ENCODE measurements at places on chromosomes 13 and 19.

DNA sequence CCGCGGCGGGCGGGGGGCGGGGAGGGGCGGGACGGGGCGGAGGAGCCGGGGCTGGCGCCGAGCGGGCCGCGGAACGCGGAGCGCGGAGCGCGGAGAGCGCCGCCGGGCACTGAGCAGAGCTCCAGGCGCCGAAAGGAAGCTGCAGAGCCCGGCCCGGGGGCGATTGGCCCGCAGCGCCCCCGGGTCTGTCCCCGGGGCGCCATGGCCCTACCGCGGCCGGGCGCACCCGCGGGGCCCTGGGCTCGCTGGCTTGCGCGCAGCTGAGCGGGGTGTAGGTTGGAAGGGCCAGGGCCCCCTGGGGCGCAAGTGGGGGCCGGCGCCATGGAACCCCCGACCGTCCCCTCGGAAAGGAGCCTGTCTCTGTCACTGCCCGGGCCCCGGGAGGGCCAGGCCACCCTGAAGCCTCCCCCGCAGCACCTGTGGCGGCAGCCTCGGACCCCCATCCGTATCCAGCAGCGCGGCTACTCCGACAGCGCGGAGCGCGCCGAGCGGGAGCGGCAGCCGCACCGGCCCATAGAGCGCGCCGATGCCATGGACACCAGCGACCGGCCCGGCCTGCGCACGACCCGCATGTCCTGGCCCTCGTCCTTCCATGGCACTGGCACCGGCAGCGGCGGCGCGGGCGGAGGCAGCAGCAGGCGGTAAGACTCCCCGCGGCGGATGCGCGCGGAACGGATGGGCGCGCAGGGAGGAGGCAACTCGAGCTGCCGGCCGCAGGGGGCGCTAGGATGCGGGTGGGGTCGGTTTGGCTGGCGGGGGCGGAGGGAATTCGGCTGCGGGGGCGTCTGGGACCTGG is at the start of gene PDE4A:
TSS of gene PDE4A (plus strand) at position 95 of the 796 bp plus-strand sequence. CDS start at position 322, 227 bp downstream.
- DNase-seq, result peak; percentile 59

- DNase-seq, result no peak
Observed at GRCh38 chr13:106680796-106681472, 113.0 kb upstream of the ARGLU1 start.

GRCh38 chr19:5313307-5313706 is 27.3 kb downstream of the PTPRS start:
- DNase-seq, result no peak

- no peak for DNase-seq
Observed at GRCh38 chr13:98175043-98175442, 2.0 kb downstream of the RNF113B start.

GRCh38 chr13:29538652-29539040 is 56.8 kb downstream of the SLC7A1 start:
- DNase-seq, result no peak

DNA sequence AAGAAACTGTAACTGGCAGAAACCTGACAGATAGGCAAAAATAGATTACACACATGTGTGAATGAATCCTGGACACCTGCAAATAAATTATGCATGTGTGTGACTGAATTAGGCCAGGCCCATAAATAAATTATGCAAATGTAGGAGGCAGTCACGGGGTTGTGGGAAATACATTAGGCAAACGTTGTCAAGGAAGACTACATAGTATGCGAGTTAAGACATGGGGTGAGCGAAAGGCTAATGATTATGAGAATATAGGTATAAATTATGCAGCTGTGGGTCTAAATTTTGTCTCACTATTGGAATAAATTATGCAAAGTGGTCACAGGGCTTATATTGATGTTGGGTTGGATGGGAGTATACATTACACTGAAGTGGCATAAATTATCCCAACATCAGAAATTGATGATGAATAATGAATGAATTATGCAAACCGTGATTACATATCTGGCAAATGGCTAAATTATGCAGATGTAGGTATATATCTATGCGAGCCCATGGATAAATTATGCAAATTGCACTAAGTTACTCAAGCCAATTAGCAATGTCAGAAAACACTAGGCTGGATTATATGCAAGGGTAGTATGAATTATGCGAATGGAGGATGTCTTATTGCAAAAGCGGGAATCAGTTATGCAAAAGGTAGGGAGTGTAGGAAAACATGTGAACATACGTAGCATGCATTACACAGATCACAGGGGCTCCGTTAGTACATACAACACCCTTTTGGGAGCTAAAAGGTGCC is 6.8 kb downstream of the SLC8A2 start:
- no peak for DNase-seq

Data from stimulated activated CD4-positive, alpha-beta T cell treated with anti-CD3 and anti-CD28 coated beads, Interleukin-15, amount 100 ng/mL, for 48 hours (primary cell).